ENCODE measurements at places on chromosomes 11 and 22.

- no peak for DNase-seq
Observed at GRCh38 chr11:123273616-123274015, 78.6 kb upstream of the CLMP start.

GRCh38 chr11:19347911-19348310 is 107.2 kb upstream of the E2F8 start:
- DNase-seq: no peak

- no peak for DNase-seq
Observed at GRCh38 chr11:119739021-119739703, 10.2 kb upstream of the NECTIN1 start.

DNA sequence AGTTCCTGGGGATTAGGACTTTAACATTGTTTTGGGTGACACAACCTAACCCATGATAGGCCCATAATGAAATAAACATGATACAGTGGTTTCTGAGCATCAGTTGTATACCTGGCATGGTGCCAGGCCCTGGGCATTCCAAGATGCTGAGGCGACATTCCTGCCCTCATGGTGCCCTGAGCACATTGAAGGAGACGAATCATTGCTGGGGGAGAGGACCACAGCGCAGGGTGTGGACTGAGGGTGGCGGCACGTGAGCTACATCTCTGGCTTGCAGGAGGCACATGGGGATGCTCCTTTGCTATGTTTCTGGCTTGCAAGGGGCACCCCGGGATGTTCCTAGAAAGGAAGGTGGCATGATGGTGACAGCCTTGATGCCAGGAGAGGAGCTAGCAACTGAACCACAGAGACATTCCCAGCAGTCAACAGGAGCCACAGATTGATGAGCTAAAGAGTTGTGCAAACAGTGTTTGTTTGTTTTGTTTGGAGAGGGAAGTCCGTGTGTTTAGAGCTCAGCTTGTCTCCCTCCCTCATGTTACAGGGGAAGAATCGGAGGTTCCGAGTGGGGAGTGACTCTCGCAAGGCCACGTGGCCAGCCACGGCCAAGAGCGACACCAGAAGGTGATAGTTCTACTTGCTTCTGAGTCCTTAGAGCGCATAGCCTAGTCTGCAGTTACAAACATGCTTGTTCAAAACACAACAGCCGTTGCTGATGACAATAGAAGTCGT is 106.4 kb downstream of the MIAT start:
- DNase-seq: no peak

DNA sequence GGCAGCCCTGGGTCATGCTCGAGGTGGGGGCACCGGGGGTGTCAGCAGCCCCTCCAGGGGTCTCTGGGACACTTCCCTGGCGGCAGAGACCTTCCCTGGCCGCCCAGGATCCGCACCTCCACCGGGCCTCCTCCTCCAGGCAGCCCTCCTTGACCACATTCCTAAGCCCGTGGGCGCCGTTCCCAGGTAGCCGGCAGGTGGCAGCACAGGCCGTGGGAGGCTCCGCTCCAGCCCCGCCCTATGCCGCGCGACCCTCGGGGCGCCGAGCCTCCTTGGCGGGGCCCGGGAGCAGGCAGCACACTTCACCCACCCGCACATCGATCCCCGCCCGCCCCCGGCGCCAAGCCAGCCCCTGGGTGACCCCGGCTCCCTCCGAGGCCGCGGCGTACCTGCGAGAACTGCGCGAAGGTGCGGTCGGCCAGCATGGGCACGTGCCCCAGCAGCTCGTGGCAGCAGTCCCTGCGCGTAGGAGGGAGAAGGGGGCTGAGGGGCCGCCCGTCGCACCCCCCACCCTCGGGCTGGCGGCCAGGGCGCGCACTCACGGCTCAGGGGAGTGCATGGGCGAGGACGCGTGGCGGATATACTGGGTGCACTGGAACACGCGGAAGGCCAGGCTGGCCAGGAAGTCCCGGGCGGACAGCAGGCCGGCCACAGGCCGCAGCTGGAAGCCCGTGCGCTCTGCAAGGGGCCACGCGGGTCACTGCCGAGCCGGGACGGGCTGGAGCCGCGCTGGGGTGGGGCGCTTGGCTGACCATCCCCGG is 5.3 kb upstream of the INS start:
- peak; percentile 66 for DNase-seq

DNA sequence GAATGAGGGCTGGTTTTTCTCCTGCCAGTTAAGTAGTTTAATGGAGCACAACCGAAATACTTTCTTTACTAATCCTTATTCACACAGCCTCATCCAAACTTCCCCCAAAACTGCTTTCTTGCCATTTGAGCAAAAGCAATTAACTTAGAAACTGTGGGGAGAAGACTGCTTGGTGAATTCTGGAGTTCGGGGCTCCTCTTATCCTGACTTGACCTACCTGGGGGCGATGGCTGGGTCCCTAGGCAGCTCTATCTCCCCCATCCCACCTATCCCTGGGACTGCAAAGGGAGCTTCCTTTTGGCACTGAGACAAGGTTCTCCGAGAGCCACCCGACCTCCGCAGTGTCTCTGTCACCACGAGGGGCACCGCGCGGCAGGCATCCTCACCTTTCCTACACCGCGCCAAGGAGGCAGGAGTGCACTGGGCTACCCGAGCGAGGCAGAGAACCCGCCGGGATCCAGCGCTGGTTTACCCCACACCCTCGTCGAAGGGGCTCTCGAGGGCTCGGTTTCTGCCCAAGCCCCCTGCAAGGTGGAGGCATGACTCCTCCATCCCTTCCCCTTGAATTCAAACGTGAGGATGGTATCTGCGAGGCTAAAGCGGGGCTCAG is 759 bp downstream of the DESI1 start:
- peak; percentile 69 for DNase-seq

DNA sequence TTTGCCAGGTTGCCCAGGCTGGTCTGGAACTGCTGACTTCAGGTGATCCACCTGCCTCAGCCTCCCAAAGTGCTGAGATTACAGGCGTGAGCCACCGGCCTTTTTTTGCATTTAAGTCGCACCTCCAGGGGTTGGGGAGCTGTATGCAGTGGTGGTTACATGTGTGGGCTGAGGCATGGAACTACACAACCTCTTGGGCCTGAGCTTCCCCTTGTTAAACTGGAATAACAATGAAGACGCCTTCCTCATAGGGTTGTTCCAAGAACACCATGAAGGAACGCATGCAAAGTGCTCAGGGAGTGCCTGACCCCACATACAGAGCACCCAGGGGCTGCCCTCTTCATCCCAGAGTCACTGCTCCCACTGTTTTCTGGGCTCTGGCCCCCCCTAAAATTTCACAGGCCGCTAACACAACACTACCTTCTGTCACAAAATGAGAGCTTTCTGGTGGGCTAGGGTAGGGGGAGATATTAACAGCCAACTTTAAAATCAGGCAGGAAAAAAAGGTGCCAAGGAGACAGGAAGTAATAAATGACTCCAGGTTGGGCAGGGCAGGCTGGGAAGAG is 1.3 kb upstream of the FAM118A start:
- DNase-seq: no peak
